ENCODE measurements at places on chromosomes 2 and 18. TPM values are rescaled to one million over a fixed set of nuclear protein-coding genes. Genes with fewer than 3 reads are reported as not detected.

DNA sequence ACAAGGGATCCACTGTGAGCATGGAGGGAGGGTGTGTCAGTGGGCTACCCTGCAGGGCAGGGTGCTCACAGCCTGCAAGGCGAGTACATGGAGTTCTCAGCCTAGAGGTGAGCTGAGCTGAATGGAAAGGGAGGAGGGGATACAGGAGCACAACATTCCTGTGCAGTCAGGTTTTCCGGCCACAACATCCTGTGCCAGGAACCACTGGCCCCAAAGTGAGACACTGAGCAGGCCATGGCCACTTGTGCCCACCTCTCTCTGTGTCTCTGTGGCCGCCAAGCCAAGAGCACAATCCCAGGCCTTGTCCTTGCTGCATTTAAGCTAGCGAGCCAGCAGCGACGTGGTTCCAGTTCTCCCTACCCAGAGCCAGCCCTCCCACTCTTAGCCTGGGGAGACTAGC lies 6.1 kb downstream of the DOK1 start:
- DNase-seq: no peak

- no peak for DNase-seq
These were observed 743 bp downstream of the HADHA start for GRCh38 chr2:26243470-26244308.

The MORN2 gene
- 20.2 TPM for total RNA-seq

GRCh38 chr18:59612381-59612780 lies 84.8 kb downstream of the CCBE1 start:
- no peak for DNase-seq

DNA sequence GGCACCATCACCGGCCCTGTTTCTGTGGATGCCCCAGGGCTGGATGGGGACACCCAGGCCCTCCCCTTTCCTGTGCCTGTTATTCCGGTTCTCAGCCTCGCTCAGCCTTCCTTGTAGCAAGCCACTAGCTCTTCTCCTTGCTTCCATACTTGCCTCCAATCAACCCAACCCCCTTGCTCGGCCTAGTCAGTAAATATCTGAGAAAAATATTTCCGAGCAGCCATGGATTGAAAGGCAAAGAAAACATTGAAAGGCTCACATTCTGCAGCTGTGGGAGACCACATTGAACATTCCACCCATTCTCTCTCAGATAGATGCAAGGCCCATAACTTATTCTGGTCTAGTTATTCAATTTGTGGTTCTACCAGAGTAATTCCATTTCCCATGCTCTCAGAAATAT lies 114.9 kb downstream of the SPP2 start:
- DNase-seq: no peak

The GCG gene
- total RNA-seq: not detected

DNA sequence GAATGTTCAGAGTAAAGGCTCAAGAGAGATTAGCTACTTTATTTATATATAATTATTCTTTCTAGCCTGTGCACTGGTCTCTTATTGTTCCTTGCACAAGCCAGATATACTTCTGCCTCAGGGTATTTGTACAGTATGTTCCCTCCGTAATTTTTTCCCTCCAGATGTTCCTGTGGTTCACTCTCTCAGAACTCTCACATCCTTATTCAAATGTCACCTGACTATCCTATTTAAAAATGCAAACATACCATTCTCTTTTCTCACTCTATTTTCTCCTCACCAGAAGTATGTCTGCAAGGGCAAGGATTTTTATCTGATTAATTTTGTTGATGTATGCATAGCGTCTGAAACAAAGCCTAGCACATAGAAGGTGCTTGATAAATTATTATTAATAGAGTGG lies 64.0 kb upstream of the CERS6 start:
- no peak for DNase-seq

- DNase-seq: no peak
These were observed 316.8 kb upstream of the KCNH7 start for GRCh38 chr2:163155279-163155883.

GRCh38 chr2:19607931-19608771 lies 249.7 kb upstream of the OSR1 start:
- DNase-seq: no peak

Data from Right ventricle myocardium superior (tissue), 1 donor.